Smooth muscle cell of the coronary artery (primary cell): ENCODE measurements at places on chromosomes 5 and 9. TPM values are rescaled to one million over a fixed set of nuclear protein-coding genes. Genes with fewer than 3 reads are reported as not detected.

Gene SHISAL2B
- not detected in 2 replicates for total RNA-seq

Gene GABRA6
- not detected in 2 replicates for total RNA-seq

Gene LCN10
- not detected in 2 replicates for total RNA-seq

Gene TEX48
- not detected in 2 replicates for total RNA-seq

Gene C8G
- total RNA-seq = not detected in 2 replicates

Gene FOXD1
- total RNA-seq = 0.82 and 2.5 TPM in 2 replicates

Gene SEMA6A
- under 0.01 and 0.08 TPM in 2 replicates for total RNA-seq

Gene ZFP2
- 0.60 and 2.7 TPM in 2 replicates for total RNA-seq

Gene CARTPT
- not detected in 2 replicates for total RNA-seq

Gene PCDHB12
- 0.15 and 0.23 TPM in 2 replicates for total RNA-seq

Gene SEMA5A
- 13.6 and 69.7 TPM in 2 replicates for total RNA-seq

Gene TSSK1B
- total RNA-seq = 0.12 and 0.23 TPM in 2 replicates

Gene ABO
- total RNA-seq = not detected in 2 replicates

Gene CREB3
- 28.4 and 66.7 TPM in 2 replicates for total RNA-seq

Gene SUSD3
- total RNA-seq = 0.12 and 0.23 TPM in 2 replicates

Gene PCDHB7
- 0.30 and 0.47 TPM in 2 replicates for total RNA-seq

Gene C9orf50
- total RNA-seq = 0.08 TPM in 1 of 2 replicates, not detected in the other
